Stimulated activated CD4-positive, alpha-beta T cell treated with anti-CD3 and anti-CD28 coated beads, Interleukin-2, amount 100 ng/mL, for 24 hours (primary cell): ENCODE measurements at places on chromosomes 2 and 18.

DNA sequence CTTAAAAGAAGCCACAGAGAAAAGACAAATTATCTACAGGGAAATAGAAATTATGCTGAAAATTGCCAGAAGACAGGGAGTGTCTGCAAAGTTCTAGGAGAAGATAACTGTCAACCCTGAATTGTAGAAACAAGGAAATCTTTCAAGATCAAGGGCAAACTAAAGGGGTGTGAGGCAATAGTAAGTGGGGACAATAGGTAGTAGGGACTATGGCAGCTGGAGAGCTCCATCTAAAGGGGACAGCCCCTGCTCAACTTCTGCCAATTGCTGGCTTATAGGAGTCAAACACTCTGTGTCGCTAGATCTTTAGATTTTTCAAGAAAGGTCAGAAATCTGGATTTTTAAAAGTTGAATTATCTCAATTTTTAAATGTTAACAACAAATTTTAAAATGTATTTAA, 10.1 kb upstream of the ST3GAL5 start:
- DNase-seq = no peak

DNA sequence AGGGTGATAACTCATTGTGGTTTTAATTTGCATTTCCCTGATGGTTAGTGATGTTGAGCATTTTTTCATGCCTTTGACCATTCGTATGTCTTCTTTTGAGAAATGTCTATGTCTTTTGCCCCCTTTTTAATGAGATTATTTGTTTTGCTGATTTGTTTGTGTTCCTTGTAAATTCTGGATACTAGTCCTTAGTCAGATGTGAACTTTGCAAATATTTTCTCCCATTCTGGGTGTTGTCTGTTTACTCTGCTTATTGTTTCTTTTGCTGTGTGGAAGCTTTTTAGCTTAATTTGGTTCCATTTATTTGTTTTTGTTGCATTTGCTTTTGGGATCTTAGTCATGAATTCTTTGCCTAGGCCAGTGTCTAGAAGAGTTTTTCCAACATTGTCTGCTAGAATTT, 192.0 kb downstream of the PARD3B start:
- no peak for DNase-seq

DNA sequence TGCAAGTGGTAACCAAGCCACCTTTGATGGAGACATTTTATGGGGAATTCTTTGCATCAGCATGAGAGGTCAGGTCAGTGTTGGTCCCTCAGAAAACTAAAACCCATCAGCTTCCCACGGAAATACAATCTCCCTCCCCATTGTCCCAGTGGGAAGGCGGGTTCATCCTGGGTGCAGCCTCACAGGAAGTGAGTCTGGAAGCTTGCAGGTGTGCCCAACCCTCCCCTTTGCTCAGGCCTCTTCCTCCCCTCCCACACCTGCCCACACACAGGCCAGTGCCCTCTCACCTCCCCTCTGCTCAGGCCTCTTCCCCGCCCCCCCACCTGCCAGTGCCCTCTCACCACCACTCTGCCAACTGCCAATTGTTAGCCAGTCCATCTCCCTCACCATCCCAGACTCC, 166.8 kb upstream of the RAB6C start:
- no peak for DNase-seq

DNA sequence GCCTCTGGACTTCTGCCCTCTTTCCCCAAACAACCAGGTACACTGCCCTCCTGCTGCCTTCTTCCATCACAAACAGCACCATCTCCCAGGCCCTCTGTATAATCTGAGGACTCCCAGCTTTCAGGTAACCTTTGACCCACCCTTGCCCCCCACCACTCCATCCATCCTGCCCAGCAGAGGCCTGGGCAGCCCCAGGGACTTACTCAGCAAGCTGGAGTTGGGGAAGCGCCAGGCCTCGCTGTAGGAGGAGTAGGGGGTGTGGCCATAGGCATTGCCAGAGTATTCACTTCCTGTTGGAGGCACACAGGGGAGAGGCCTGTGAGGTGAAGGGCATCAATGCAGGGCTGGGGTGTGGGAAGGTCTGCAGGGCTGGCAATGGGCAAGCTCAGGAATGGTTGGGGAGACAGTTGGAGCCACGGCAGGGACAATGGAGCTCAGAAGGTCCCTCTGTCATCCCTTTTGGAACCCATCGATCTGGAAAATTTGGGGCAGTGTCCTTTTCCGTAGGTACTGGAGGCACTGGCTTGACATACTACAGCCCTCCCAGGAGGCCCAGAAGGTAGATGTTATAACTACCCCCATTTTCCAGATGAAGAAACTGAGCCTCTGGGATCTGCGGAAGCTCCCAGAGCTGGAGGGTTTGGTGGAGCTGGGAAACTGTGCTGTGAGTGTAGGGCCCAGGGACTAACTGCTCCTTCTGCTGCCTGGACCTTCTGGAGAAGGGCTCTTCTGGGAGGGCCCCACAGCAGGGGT, 46.3 kb downstream of the PSD4 start:
- no peak for DNase-seq

- no peak for DNase-seq
Measured at GRCh38 chr2:20618468-20618885, 32.4 kb downstream of the HS1BP3 start.

DNA sequence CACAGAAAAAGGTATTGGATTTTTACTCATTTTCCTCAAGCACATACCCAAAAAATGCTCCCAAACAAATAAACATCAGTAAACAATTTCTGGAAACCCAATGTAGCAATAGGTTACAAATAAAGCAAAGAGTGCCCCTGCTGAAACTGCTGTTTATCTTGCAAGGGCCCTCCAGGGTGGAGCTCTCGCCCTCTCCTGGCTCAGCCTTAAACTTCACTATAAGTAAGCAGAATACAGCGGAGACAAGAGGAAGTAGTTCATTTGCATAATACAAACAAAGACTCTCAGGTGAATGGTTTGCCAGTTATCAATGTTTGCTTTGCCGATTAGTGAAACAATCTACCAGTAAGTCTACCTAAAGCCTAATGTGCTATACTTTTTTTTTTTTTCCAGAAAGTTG, 437.6 kb downstream of the DLGAP1 start:
- no peak for DNase-seq

DNA sequence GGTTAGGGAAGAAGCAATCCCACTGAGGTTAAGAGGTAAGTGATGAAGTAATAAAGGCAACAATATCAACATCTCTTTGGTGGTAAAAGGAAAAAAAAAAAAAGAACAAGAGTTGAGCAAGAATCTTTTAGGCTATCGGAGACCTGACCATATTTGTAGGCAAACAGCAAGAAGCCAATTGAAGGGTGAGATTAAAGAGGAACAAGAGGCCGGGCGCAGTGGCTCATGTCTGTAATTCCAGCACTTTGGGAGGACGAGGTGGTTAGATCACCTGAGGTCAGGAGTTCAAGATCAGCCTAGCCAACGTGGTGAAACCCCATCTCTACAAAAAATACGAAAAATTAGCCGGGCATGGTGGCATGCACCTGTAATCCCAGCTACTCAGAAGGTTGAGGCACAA, 11.3 kb downstream of the VPS54 start:
- DNase-seq = no peak

- peak; percentile 25 for DNase-seq
Measured at GRCh38 chr2:96816836-96817702, 1.0 kb downstream of the CNNM3 start.

DNA sequence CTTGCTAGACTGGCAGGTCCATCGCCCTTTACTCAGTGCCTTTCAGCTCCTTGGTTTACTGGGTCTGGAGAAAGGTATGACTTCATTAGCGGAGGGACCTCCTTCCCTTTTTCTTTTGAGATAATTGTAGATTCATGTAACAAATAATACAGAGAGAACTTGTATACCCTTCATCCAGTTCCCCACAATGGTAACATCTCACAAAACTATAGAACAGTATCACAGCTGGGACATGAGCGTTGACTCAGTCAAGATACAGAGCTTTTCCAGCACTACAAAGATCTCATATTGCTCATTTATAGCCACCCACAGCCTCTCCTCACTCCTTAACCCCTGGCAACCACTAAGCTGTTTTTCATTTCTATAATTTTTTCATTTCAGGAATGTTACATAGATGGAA, 59.8 kb downstream of the ZNF532 start:
- no peak for DNase-seq

- no peak for DNase-seq
Measured at GRCh38 chr2:65311049-65311448, 83.4 kb downstream of the ACTR2 start.

GRCh38 chr2:19933351-19933981, 31.7 kb upstream of the TTC32 start:
- DNase-seq = no peak

GRCh38 chr2:65545837-65546805, 113.7 kb upstream of the SPRED2 start:
- no peak for DNase-seq
